ENCODE measurements at places on chromosomes 4 and X. TPM values are rescaled to one million over a fixed set of nuclear protein-coding genes. Genes with fewer than 3 reads are reported as not detected.

- DNase-seq: no peak
These were observed 38.3 kb downstream of the GUCY1A1 start for GRCh38 chr4:155704841-155705404.

GRCh38 chr4:96642490-96642889 lies 802.6 kb downstream of the PDHA2 start:
- DNase-seq: no peak

DNA sequence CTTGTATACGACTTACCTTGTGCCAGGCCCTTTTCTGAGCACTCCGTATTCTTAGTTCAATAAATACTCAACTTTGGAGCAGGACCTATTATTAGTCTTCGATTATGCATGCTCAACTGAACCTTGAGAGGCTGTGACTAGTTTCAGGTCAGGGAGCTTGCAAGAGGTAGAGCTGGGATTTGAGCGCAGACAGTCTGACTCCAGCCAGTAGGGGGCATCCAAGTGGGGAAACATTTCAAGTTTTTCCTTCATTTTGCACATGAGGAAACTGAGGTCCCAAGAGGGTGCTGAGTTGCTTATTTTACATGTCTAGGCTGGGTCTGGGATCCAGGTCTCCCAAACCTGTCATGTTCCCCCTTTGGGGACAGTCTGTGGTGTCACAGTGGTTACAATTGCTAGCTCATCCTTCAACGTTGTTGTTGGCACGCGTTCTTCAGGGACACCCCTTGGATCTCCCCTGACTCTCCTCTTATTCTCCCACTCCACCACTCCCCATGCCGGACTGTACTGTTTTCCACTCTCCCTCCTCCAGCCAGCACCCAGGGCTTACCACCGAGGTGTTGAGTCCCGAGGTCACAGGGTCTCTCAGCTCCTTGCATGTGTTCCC lies 6.7 kb upstream of the PRICKLE3 start:
- no peak for DNase-seq

GRCh38 chr4:78369679-78370078 lies 181.9 kb upstream of the ANXA3 start:
- no peak for DNase-seq

- no peak for DNase-seq
These were observed 285.6 kb downstream of the SHOX start for GRCh38 chrX:916230-916599.

DNA sequence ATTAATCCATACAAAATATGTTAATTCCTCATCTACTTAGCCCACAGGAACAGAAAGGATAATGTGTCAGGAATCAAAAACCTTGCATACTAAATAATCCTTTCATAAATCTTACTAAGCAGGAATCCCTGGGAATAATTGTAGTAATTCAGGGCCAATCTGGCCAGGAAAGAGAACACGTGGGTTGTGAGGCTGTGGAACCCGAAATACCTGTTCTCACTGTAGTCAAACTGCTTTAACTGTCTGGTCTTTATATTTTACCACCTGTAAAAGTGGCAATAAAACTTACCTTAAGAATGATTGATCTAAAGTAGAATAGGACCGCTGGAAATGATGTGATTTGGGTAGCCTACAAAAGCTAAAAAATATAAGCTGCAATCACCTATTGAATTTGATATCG lies 1620.9 kb downstream of the STIM2 start:
- no peak for DNase-seq

GRCh38 chrX:100674705-100675104 lies 30.7 kb downstream of the SRPX2 start:
- no peak for DNase-seq

- DNase-seq: no peak
These were observed 78.6 kb upstream of the STS start for GRCh38 chrX:7068939-7069367.

DNA sequence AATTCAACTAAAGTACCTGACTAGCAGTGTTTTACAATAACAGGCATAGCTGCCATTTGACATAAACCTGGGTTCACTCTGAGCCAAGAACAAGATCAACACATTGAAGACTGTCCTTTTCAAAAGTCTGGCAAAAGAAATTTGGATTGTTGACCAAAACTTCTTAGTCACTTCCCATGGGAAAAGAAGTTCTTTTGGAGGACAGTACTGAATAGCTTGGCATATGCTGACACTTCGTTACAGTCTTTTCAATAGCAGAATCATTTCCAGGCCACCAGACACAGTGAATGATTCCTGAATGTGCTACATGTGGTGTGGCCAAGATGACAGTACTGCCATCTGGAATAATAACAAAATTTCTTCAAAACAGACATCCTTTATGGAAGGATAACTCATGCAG lies 560.3 kb downstream of the GRID2 start:
- no peak for DNase-seq

DNA sequence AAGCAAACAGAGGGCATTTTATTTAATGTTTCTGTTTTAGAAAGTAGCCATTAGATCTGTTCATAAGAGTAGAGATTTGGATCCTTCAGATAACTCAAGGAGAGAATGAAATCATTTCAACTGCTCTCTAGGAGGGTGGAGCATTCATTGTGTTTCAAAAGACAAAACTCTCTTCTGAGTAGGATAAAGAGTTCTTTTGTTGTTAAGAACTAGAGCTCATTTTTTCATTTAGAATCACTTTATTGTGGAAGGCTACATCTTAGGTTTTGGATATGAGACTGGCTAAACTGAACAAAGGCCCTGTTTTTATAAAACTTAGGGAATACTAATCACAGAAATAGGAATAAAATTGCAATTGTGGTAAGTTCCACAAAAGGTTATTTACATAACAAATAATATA lies 193.9 kb upstream of the PCDH10 start:
- DNase-seq: no peak

DNA sequence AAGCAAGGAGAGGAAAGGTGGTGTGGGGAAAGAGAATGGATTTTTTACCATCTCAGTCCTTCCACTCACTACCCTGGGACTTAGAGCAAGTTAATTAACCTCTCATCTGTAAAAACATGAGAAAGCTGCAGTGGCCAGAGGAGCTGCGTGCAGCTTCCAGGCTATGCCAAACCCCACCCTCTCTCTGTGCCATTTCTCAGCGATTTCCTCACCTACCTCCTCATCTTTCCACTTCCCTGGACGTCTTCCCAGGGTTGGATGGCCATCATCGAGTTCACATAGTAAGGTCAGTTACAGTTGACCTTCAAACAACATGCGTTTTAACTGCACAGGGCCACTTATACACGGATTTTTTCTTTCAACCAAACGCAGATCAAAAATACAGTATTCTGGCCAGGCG lies 64.3 kb downstream of the SMIM20 start:
- DNase-seq: no peak

- DNase-seq: peak; percentile 2
These were observed 112.0 kb downstream of the HHIP start for GRCh38 chr4:144757969-144758368.

GRCh38 chr4:176791591-176792325 lies 964 bp downstream of the VEGFC start:
- no peak for DNase-seq

GRCh38 chr4:23036503-23036902 lies 343.8 kb downstream of the GBA3 start:
- DNase-seq: peak; percentile 95

GRCh38 chrX:76253432-76253831 lies 80.6 kb downstream of the PBDC1 start:
- peak; percentile 48 for DNase-seq

- DNase-seq: no peak
These were observed 35.5 kb downstream of the CCNI start for GRCh38 chr4:77040270-77040669.

DNA sequence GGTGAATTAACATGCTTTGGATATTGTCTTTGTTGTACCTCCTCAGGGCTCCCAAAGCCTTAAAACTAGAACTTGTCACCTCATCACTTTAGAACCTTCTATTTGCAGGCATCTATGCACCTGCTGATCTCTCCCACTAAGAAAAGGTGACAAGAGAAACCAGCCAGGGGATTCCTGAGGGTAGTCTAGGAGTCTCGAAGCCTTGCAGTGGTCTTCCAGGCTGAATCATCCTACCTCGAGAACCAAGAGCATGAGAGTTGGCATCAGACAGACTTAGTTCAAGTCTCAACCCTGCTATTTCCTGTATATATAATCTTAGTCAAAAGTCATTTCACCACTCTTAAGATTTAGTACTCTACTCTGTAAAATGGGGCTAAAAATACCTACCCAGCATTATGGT lies 29.6 kb downstream of the RTL5 start:
- no peak for DNase-seq

GRCh38 chrX:135324463-135324862 lies 15.2 kb downstream of the ETDC start:
- no peak for DNase-seq

DNA sequence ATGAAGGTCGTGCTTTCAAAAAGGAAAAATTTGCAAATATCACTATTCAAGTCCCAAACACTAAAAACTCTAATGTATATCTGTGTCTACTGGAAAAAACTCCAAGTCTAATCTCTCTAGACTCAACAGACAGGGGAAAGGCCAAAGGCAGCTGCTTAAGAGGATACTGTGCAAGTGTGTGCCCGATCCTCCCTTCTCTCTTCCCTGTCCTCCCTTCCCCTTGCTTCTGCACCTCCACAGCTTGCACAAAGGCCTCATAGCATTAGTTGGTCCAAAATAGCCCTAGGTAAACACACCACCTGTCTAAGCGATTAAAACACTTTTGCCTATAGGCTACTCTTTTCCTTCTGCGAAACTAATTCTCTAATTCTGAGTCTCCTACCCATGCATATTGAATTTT lies 10.6 kb downstream of the C4orf54 start:
- DNase-seq: no peak

GRCh38 chrX:31487951-31488350 lies 416.1 kb upstream of the FTHL17 start:
- DNase-seq: no peak

The MGAT4D gene
- not detected for total RNA-seq

The COPS4 gene
- 40.4 TPM for total RNA-seq

The POU4F2 gene
- not detected for total RNA-seq

The FATE1 gene
- total RNA-seq: not detected

The CXCR3 gene
- not detected for total RNA-seq

The L1CAM gene
- total RNA-seq: 29.9 TPM

The CETN2 gene
- 31.8 TPM for total RNA-seq

The ZXDA gene
- total RNA-seq: 6.8 TPM

The FRMPD3 gene
- total RNA-seq: not detected

The SMIM10 gene
- 3.2 TPM for total RNA-seq

The CFAP47 gene
- 0.15 TPM for total RNA-seq

The CSN1S1 gene
- not detected for total RNA-seq
